Activated naive CD4-positive, alpha-beta T cell treated with anti-CD3 and anti-CD28 coated beads for 36 hours (primary cell): ENCODE measurements at places on chromosomes 13 and 19. TPM values are rescaled to one million over a fixed set of nuclear protein-coding genes. Genes with fewer than 3 reads are reported as not detected.

CEACAM16 gene
- total RNA-seq, result not detected

MYH14 gene
- not detected for total RNA-seq

ZBTB32 gene
- 174 TPM for total RNA-seq

NLRP11 gene
- total RNA-seq, result not detected
